ENCODE measurements at places on chromosomes 11 and 22.

DNA sequence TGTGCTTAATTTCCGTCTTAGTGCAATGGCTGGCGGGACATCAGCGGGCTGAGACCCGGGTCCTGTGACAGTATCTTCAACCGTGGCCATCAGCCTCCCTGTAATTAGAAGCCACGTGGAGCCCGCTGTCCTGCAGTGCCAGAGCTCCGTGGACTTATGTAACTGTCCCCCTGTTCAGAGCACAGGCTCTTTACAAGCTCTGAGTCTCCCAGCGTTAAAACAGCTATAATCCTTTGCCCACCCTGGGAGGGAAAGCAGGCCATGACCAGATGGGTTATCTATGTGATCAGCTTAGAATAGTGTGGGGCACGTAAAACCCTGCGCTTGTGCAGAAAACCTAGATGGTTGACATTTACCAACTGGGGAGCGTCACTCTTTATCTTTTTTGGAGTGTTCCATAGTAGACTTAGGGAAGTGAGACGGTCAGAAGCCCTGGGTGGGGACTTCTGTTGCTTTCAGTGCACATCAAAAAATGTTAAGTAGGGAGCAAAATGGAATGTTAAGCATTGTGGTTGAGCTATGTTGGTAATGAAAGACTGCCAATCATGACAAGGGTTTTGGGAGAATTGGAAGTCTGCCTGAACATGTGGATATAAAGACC, 103.5 kb upstream of the CADM1 start:
- DNase-seq, result no peak

DNA sequence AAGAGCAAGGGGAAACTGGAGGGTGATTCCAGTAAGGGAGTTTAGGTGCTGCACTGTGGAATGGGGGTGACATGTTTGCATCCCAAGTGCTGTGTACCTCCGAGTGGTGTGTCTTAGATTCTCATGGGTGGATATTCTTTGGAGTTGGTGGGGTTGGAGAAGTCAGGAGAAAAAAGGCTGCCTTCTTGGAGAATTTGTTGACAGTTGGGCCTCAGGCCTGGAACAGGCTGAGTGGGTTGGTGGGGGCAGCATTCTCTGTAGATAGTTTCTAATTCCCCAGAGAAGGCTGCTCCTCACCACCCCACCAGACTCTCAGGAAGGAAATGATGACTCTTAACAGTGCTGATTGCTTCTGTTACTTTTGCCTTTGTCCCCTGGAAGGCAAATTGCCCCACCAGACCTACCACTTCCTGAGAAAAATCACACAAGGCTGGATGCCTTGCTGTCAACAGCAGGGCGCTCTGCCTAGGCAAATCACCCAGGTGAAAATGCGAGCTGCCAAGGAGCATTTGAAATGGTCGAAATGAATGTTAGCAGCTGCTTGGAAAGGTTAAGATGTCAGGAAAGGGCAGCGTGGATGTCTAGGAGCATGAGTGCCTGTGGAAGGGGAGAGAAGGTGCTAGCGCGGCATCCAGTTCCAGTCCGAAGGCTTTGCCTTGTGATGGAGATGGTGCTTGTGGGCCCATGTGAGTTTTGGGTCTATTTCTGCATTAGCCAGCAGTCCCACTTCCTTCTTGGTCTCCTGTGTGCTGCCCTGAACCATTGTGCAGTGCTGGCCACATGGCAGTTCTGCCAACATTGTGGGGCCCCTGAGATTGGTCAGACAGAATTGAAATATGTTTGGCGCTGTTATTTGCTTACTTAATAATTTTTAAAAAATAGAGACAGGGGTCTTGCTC, 29.7 kb upstream of the SORL1-AS1 start:
- DNase-seq, result no peak

- DNase-seq, result no peak
Measured at GRCh38 chr22:47596176-47596690, 833.8 kb downstream of the TBC1D22A start.

GRCh38 chr11:63507511-63507910, 1.6 kb downstream of the LGALS12 start:
- no peak for DNase-seq

All from stimulated activated CD4-positive, alpha-beta T cell treated with anti-CD3 and anti-CD28 coated beads, Interleukin-1b, Interleukin-23, amount 100 ng/mL, for 1 hour (primary cell).